ENCODE measurements at places on chromosomes 11 and 22. TPM values are rescaled to one million over a fixed set of nuclear protein-coding genes. Genes with fewer than 3 reads are reported as not detected.
A peak's percentile ranks its signal among the peaks of the same experiment; 100 is the strongest.

- H3K27ac ChIP-seq: no peak overlapping the region
- no peak overlapping the region for H3K4me3 ChIP-seq
- no peaks in the 10 kb centered on the region for H3K4me1 ChIP-seq
- no peak for DNase-seq
- H3K27me3 ChIP-seq: no peaks in the 10 kb centered on the region
- H3K36me3 ChIP-seq: peaks cover 22% of the 10 kb centered on the region
Measured at GRCh38 chr11:5665746-5666401, 19.0 kb downstream of the TRIM5 start.

DNA sequence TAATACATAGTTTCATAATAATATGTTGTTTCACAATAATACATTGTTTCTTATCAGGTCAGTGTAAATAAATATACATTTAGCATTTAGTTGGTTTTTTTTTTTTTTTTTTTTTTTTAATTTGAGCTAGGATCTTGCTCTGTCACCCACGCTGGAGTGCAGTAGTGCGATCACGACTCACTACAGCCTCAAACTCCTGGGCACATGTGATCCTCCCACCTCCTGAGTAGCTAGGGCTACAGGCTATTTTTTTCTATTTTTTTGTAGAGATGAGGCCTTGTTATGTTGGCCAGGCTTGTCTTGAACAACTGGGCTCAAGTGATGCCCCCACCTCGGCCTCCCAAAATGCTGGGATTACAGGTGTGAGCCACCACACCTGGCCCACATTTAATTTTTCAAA lies 43.5 kb downstream of the MIAT start:
- H3K27me3 ChIP-seq: no peaks in the 10 kb centered on the region
- H3K4me1 ChIP-seq: peaks cover 13% of the 10 kb centered on the region
- no peak for DNase-seq
- H3K4me3 ChIP-seq: no peak overlapping the region

- DNase-seq: no peak
- peaks cover 57% of the 10 kb centered on the region for H3K36me3 ChIP-seq
- H3K4me1 ChIP-seq: no peaks in the 10 kb centered on the region
- H3K4me3 ChIP-seq: no peak overlapping the region
Measured at GRCh38 chr22:41273128-41273527, 12.9 kb downstream of the RANGAP1 start.

- no peaks in the 10 kb centered on the region for H3K4me1 ChIP-seq
- no peak overlapping the region for H3K4me3 ChIP-seq
- H3K36me3 ChIP-seq: no peaks in the 10 kb centered on the region
- H3K27me3 ChIP-seq: no peaks in the 10 kb centered on the region
- no peak for DNase-seq
- H3K27ac ChIP-seq: no peak overlapping the region
Measured at GRCh38 chr11:125949271-125950177, 3.7 kb downstream of the VSIG10L2 start.

DNA sequence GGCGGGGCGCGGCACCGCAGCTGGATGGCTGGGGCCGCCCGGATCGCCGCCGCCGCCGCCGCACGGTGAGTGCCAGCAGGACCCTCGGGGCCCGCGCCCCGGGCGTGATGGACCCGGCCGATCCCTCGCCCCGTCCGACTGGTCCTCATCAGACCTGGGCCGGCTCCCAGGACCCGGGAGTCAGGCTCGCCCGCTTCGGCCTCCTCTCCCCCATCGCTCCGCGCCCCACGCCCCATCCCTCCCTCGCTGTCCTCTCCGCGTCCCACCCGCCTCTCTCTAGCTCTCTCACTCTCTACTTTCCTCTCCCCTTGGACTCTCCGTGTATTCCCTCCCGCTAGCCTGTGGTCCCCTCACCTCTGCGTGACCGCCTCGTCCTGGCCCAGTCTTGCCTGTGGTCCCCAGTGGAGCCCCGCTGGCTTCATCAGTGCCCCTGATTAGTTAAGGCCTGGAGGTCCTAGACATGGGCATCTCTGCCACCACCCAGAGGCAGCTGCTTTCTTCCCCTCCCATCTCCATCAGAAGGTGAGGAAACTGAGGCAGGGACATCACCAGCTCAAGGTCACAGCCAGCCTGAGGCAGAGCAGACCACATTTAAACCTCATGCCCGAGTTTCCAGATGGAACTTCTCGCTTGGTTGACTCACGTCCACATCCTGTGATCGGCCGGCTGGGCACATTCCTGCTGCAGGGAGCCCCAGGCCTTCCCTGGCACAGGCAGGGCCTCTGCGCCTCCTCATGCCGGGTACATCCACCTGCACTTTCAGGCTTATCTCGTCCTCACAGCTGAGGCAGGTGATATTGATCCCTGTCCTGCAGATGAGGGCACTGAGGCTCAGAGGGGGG lies 429 bp downstream of the SLC39A13 start:
- H3K4me3 ChIP-seq: peak overlapping the region; percentile 34
- no peak for DNase-seq
- H3K27ac ChIP-seq: peak overlapping the region; percentile 80
- H3K4me1 ChIP-seq: peaks cover 25% of the 10 kb centered on the region
- peaks cover 3% of the 10 kb centered on the region for H3K36me3 ChIP-seq

DNA sequence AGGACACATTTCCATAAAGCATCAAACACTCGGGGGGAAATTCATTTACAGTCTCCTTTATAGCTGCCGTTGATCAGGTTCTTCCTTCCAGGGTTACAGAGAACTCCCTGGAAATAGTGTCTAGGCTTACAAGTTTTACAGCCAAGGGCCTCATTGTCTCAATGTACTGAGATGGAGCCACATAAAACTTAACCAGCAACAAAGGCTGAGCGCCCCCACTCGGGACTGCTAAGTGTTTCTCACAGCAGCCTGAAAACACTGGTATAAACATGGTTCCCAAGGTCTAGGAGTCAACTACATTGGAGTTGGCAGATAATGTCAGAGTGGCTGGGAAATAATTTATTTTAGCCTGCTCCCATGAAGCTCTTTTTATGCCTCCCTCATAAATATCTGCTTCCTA lies 686.2 kb downstream of the OPCML start:
- no peak overlapping the region for H3K27ac ChIP-seq
- no peak overlapping the region for H3K4me3 ChIP-seq
- H3K36me3 ChIP-seq: no peaks in the 10 kb centered on the region
- no peaks in the 10 kb centered on the region for H3K27me3 ChIP-seq
- no peaks in the 10 kb centered on the region for H3K4me1 ChIP-seq
- no peak for DNase-seq

DNA sequence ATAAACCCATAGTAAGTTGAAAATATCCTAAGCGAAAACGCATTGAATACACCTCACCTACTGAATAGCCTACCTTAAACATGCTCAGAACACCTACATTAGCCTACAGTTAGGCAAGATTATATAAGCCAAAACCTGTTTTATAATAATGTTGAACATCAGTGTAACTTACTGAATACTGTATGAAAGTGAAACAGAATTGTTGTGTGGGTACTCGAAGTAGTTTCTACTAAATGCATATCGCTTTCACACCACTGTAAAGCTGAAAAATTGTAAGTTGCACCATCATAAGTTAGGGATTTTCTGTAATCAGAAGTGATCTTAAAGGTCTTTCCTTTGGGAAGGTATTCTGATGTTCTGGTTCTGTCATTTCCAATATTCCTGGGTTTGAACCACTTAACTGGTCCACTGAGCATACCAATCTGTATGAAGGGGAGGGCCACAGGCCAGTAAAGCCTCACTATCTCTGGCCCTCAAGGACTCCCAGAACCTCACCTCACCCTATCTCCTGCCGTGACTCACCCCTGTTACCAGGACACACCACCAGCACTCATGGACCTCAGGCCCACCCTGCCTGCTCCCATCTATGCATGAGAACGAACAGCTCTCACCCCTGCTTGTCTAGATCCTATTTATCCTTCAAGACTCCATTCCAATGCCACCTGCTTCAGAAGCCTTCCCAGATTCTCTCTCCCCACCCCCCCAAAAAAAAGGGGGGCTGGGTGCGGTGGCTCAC lies 70.0 kb downstream of the NAT10 start:
- no peaks in the 10 kb centered on the region for H3K36me3 ChIP-seq
- no peaks in the 10 kb centered on the region for H3K27me3 ChIP-seq
- no peak overlapping the region for H3K27ac ChIP-seq
- H3K4me3 ChIP-seq: no peak overlapping the region
- peaks cover 6% of the 10 kb centered on the region for H3K4me1 ChIP-seq

- H3K36me3 ChIP-seq: no peaks in the 10 kb centered on the region
- H3K4me3 ChIP-seq: no peak overlapping the region
- H3K27me3 ChIP-seq: no peaks in the 10 kb centered on the region
- peak overlapping the region; percentile 55 for H3K27ac ChIP-seq
Measured at GRCh38 chr11:47524291-47524874, 28.5 kb downstream of the CELF1 start.

- DNase-seq: no peak
- H3K27ac ChIP-seq: no peak overlapping the region
- H3K27me3 ChIP-seq: no peaks in the 10 kb centered on the region
- H3K4me3 ChIP-seq: no peak overlapping the region
- no peaks in the 10 kb centered on the region for H3K4me1 ChIP-seq
- H3K36me3 ChIP-seq: no peaks in the 10 kb centered on the region
Measured at GRCh38 chr11:15837901-15838489, 518.4 kb downstream of the SOX6 start.

GRCh38 chr11:82085493-82085892 lies 648.2 kb downstream of the FAM181B start:
- no peak overlapping the region for H3K4me3 ChIP-seq
- H3K36me3 ChIP-seq: no peaks in the 10 kb centered on the region
- H3K27me3 ChIP-seq: no peaks in the 10 kb centered on the region
- no peaks in the 10 kb centered on the region for H3K4me1 ChIP-seq

- peak; percentile 57 for DNase-seq
- H3K4me1 ChIP-seq: peaks cover 36% of the 10 kb centered on the region
- H3K36me3 ChIP-seq: peaks cover 15% of the 10 kb centered on the region
- no peaks in the 10 kb centered on the region for H3K27me3 ChIP-seq
- H3K4me3 ChIP-seq: no peak overlapping the region
Measured at GRCh38 chr11:62680825-62681240, 2.0 kb upstream of the UBXN1 start.

- no peak for DNase-seq
- no peak overlapping the region for H3K27ac ChIP-seq
- no peaks in the 10 kb centered on the region for H3K27me3 ChIP-seq
- no peaks in the 10 kb centered on the region for H3K4me1 ChIP-seq
- H3K4me3 ChIP-seq: no peak overlapping the region
Measured at GRCh38 chr22:28375761-28376534, 303.7 kb downstream of the TTC28 start.

- DNase-seq: no peak
- no peak overlapping the region for H3K27ac ChIP-seq
- H3K36me3 ChIP-seq: no peaks in the 10 kb centered on the region
- H3K4me1 ChIP-seq: no peaks in the 10 kb centered on the region
- no peaks in the 10 kb centered on the region for H3K27me3 ChIP-seq
Measured at GRCh38 chr11:101082813-101083212, 46.8 kb downstream of the PGR start.

DNA sequence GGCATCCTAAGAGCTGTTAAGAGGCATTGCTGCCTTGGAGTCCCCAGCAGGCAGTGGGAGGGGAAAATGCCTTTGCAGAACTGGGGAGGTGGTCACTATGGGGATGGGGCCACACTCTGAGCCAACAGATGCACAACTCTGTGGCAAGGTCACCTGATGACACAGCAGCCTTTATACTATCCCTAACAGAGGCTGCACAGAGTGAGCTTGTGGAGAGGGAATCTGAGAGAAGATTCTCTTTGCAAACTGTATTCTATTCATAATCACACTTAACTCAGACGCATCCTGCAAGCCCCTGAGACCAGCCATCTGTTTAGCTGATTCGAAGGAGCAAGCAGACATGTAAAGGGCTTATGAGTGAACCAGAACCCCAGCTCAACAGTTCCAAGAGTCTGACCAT lies 49.0 kb upstream of the TTC12 start:
- H3K36me3 ChIP-seq: no peaks in the 10 kb centered on the region
- no peak for DNase-seq
- H3K27ac ChIP-seq: no peak overlapping the region
- H3K27me3 ChIP-seq: no peaks in the 10 kb centered on the region
- H3K4me1 ChIP-seq: no peaks in the 10 kb centered on the region

GRCh38 chr11:43933608-43934551 lies 8.6 kb upstream of the C11orf96 start:
- no peaks in the 10 kb centered on the region for H3K4me1 ChIP-seq
- H3K27me3 ChIP-seq: no peaks in the 10 kb centered on the region
- H3K36me3 ChIP-seq: no peaks in the 10 kb centered on the region
- DNase-seq: no peak
- H3K27ac ChIP-seq: no peak overlapping the region
- H3K4me3 ChIP-seq: no peak overlapping the region

DNA sequence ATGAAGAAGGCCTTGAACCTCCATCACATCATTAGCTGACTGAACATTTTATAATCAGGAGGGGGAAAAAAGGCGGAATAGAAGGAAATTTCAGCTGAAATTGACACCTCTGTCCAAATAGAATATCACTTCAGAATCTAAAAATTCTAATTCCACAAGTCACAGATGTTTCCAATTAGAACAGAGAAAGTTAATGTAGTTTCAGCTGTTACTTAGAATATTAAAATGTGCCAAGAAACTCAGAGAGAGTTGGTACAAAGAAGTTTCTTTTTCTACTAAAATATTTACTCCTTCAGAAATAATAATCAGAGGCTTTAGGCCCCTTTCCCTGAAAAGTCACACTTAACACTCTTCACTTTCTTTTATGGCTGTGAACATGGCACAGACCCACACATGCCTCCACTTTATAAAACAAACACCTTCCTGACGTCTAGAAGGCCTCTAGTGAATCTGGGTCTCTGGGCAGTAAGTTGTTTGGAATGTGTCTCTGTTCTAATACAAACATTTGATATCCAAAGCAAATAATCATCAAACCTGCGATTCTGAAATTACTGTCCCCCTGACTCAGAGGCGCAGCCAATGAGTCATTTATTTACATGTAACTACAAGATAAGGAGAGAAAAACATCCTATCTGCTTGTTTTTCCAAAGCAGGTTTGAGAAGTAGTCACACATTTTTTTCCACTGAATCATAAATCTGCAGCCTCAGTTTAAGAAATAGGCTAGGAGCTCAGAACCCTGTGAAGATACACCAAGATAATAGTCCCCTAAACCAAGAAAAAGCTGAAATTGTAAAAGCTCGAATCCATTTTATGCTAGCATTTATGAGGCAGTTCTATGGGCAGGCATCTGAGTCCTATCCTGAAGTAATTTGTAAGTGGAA lies 148.4 kb downstream of the ME3 start:
- H3K4me3 ChIP-seq: no peak overlapping the region
- H3K4me1 ChIP-seq: no peaks in the 10 kb centered on the region
- no peaks in the 10 kb centered on the region for H3K36me3 ChIP-seq
- DNase-seq: no peak
- no peak overlapping the region for H3K27ac ChIP-seq
- H3K27me3 ChIP-seq: no peaks in the 10 kb centered on the region

DNA sequence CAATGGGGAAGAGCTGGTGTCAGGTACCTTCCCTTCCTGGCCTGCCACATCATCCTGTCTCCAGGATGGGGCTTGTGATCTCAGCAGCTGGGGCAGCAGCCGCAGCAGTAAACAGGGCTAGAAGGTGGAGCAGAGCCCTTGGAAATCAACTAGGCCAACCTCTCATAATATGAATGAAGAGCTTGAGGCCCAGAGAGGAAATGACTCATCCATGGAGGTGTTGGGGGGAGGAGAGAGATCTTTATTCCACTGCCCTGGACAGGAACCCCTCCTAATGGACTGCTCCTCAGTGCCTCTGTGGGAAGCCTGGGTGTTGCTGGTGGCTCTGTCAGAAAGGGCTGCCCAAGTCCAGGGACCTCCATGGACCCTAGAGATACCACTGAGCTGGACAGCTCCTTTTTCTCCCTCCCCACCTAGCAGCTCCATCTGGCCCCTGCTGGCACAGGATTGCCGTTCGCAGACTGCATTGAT lies 111.8 kb downstream of the OSBP2 start:
- peaks cover 7% of the 10 kb centered on the region for H3K4me1 ChIP-seq
- H3K27me3 ChIP-seq: peaks cover 11% of the 10 kb centered on the region
- H3K27ac ChIP-seq: no peak overlapping the region

BLID gene
- total RNA-seq: not detected

L3MBTL2 gene
- total RNA-seq: 42.7 TPM

C11orf87 gene
- total RNA-seq: not detected
